ENCODE measurements at places on chromosomes 5 and 9. TPM values are rescaled to one million over a fixed set of nuclear protein-coding genes. Genes with fewer than 3 reads are reported as not detected.
A peak's percentile ranks its signal among the peaks of the same experiment; 100 is the strongest.

DNA sequence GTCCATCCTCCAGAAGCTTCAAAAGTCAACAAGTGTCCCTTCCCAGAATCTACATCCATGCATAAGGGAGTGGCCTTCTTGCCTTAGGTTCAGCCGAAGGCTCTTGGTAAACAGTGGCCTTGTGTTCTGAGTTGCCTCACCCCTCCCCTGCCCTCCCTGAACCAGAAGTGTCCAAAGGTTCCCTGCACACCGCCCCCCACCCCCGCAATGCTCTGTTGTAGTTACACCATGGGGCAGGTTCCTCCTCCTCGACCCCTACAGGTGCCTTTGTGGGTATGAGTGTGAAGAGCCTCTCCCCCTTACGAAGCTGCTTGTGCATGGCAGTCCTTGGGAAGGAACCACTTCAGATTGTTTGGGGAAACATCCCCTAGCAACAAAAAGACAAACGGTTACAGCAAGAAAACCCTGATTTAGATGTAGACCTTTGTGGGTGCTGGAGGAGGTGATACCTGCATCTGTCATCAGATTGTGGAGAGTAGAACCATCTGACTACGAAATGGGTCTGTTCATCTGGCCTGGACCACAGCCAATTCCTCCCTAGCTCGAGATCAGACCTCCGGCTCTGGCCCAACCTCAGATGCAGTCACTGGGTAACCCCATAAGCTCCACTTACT is 7.1 kb downstream of the SPACA9 start:
- DNase-seq = no peak

GRCh38 chr5:102077920-102078319 is 218.2 kb downstream of the SLCO4C1 start:
- no peak for DNase-seq

DNA sequence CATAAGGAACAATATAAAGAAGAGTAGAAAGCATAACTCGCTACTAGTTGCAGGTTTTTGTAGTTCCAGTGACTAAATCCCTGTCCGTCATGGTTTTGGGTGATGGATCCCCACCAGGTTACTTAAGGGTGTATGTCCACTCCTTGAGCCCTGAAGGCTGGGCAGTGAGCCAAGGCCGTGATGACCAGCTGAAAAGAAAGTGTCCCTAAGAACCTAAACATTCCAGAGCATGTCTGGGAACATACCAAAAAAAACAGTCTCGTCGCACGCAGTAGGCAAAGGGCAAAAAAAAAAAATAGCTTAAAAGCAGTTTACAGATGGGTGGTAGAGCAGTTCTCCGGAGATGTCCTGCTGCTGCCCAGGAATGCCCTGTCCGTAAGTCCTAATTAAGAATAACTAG is 21.4 kb upstream of the SNAPC3 start:
- DNase-seq = peak; percentile 12

GRCh38 chr5:400282-401145 is 42.5 kb upstream of the EXOC3 start:
- DNase-seq = peak; percentile 38

DNA sequence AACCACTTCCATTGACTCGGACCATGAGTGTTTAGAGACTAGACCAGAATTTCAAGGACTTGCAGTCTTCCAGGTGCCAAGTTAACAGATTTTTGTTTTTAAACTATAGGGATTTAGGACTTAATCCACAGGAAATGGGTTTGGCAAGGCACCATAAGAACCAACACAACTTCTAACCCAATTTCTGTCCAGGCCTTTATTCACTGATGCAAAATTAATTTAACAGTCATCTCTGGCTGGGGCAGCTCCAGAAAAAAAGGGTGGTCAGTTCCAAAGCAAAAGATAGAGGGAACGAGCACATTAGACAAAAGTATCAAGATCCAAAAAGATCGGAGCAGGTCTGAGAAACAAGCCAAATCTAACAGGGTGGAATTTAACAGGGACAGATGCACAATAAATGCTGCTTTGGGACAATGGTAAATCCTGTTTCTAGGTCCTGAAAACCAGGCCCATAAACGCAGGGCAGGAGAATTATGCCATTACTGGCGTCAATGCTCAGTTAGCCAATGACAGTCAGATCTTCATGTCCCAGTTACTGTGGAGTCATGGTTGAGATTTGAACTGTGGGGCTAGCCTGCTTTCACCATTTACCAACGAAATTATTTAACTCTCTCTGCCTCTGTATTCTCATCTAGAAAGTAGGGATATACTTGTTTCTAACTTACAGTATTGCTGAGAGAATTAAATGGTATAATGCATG is 590.8 kb upstream of the BRINP1 start:
- peak; percentile 78 for DNase-seq

GRCh38 chr9:91935066-91935749 is 14.8 kb downstream of the ROR2 start:
- no peak for DNase-seq

DNA sequence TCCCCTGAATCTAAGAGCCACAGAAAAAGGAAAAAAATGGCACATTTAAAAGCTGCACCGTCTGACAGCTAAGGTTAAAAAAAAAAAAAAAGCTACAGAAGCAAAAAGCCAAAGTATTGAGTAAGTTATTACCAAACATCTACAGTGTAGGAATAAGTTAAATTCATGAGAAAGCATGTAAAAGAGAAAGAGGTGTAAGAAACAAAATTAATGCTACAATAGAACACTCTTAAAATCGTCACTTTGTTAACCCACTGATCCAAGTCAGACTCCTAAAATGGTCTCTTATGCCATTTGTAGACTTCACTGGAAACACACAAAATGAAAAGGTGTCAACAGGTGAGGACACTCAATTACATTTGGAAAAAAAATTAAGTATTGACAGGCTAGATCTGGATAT is 120.2 kb downstream of the SSBP2 start:
- DNase-seq = no peak

DNA sequence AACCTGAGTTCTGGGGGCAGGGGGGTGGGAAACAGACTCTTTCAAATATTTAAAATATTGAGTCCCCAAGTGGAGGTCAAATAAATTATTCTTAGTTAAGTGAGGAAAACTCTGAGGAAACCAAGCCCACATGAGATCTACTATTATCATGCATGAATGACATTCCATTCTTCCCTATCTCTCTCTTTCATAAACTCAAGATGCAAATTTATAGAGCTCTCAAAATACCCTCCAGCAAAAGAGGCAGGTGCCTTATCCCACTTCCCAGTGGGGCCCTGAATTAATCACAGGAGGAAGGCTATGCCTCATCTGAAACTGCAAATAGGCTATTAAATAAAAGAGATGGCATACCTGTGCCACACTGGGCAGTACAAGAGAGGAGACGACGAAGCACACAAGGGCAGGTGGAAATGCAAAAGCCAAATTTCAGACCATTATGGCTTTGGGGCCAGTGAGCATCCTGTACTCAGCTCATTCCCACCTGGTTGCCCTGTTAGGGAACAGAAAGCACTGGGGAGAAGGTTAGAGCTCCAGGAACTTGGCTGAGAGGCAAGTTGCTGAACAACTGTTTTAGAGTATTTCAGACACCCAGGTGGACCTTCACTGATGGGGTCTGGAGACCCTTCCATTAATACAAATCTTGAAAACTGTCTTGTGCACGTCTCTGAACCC is 102.2 kb upstream of the EQTN start:
- no peak for DNase-seq

DNA sequence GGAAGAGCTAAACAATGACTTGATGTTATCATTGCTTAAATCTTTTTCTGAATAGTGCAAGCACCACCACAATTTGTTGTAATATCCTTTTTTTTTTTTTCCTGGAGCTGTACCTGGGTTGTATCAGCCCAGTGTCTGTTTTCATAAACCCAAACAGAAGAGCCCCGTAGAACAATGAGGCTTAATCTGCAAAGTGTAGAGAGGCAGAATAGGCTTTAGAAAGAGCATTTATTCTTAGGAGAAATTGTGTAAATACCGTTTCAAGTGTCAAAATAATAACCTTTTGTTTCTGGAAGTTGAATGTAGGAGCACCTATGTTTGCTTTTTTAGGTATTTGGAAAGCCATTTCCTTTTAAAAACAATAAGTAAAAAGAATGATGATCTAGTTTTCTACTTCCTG is 26.4 kb downstream of the RGS7BP start:
- no peak for DNase-seq

DNA sequence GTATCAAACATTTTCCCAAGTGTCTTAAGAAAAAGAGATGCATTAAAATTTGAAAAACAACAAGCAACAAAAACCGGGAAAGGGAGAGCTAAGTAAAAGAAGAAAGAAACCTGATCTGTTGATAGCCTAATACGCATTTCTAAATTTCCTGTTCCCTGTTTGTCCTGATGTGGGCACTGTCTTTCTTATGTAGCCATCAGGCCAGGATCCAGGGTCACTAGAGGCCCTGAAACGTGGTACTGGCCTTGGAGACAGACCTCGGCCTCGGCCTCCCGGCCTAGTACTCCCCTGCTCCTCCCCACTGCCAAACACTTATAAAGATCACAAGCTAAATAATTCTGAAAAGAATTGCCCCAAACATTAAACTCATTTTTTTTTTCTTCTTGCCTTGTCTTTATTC is 547.2 kb downstream of the IRX1 start:
- no peak for DNase-seq

CTXN3 gene
- total RNA-seq = not detected

TMC1 gene
- not detected for total RNA-seq

NUTM2G gene
- not detected for total RNA-seq

RAI14 gene
- 82.7 TPM for total RNA-seq

HTR4 gene
- total RNA-seq = not detected

LIX1 gene
- not detected for total RNA-seq

Data from fibroblast of lung (primary cell).